Activated CD4-positive, CD25-positive, alpha-beta regulatory T cell treated with anti-CD3 and anti-CD28 coated beads, Interleukin-2, amount 50 U/mL, for 16 hours (primary cell): ENCODE measurements at places on chromosomes 13 and 19.

GRCh38 chr13:32323912-32324311 is 8.6 kb downstream of the BRCA2 start:
- DNase-seq: no peak

- DNase-seq: no peak
Measured at GRCh38 chr13:50224534-50224933, 209.3 kb downstream of the KCNRG start.

GRCh38 chr13:51887468-51887867 is 25.7 kb downstream of the CCDC70 start:
- DNase-seq: no peak

- DNase-seq: no peak
Measured at GRCh38 chr19:58154287-58154678, 3.7 kb upstream of the ZNF329 start.

DNA sequence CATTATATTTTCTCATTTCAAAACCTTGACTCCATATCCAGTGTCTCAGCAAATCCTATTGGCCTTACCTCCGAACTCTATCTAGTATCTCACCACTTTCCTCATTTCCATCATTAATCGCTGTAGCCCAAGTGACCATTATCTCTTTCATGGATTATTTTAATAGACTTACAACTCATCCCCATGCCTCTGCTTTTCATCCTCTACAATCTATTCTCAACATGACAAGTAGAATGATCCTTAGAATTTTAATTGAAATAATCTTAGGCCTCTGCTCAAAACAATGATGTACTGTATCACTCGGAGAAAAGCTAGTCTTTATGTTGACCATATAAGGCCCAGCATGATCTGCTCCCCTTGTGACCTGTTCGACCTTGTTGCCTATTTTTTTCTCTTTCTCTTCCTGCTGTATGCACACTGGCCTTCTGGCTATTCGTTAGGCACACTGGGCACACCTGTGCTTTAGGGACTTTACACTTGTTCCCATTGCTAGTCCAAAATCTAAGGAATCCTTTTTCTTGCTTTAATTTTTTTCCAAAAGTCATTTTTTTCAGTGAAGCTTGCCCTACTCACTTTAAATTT is 21.4 kb downstream of the DNAJC15 start:
- no peak for DNase-seq

DNA sequence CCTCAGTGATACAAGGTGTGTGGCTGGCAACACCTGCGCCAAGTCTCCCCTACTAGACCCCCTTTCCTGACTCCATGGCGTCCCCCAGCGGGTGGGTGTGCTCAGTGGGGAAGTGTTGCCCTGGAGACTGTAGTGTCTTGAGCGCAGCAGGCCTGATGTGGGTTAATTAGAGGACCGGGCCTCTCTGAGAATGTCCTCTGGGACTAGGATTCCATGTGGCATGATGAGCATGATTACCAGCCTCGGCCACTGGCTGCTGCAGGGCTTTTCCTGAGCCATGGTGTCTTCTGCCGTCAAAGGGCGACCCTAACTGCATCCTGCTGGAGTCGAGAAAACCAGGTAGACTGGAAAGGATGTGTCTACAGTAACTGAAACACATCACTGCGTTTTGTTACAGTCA is 28.1 kb downstream of the MICOS13 start:
- DNase-seq: no peak

DNA sequence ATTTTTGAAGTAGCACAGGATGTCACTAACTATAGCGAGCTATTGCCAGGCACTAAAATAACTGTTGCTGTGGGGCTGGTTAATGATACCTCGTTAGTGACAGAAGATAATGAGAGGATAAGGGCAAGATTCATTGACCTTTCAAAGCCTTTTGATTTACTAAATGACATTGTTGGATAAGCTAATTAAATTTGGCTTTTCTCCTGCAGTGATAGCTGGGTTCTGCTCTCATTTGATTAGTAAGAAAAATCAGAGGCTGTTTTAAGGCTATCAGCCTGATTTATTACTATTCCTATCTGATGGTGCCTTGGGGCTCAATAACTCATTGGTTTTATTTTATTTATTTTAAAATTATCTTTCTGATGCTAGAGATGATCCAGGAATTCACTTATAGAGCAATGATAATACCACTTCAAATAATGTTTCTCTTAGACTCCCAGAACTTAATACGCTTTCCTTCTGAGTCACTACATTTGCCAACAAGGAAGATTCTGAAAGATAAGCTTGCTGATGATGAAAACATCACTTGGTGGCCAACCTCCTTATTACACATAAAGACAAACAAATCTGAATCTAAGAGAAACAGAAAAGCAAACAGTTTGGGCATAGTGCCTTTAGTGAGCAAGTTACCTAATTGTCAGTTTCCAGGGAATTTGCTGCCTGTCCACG is 501.3 kb upstream of the ARGLU1 start:
- no peak for DNase-seq

- DNase-seq: no peak
Measured at GRCh38 chr13:40933508-40934204, 85.5 kb downstream of the ELF1 start.

- no peak for DNase-seq
Measured at GRCh38 chr19:49499030-49499670, 2.9 kb downstream of the RPS11 start.

- DNase-seq: no peak
Measured at GRCh38 chr19:9075064-9075949, 11.6 kb upstream of the OR1M1 start.

GRCh38 chr13:23460309-23460708 is 26.8 kb upstream of the SACS start:
- no peak for DNase-seq
